ENCODE measurements at places on chromosomes 4 and X. TPM values are rescaled to one million over a fixed set of nuclear protein-coding genes. Genes with fewer than 3 reads are reported as not detected.

GRCh38 chrX:2513121-2513664 lies 12.4 kb upstream of the DHRSX start:
- DNase-seq = no peak

GRCh38 chr4:39616651-39617050 lies 22.0 kb downstream of the SMIM14 start:
- DNase-seq = no peak

- DNase-seq = peak; percentile 88
Observed at GRCh38 chr4:15004739-15005301, 2.5 kb downstream of the CPEB2 start.

- DNase-seq = peak; percentile 91
Observed at GRCh38 chr4:128810871-128811570, 1.5 kb downstream of the JADE1 start.

DNA sequence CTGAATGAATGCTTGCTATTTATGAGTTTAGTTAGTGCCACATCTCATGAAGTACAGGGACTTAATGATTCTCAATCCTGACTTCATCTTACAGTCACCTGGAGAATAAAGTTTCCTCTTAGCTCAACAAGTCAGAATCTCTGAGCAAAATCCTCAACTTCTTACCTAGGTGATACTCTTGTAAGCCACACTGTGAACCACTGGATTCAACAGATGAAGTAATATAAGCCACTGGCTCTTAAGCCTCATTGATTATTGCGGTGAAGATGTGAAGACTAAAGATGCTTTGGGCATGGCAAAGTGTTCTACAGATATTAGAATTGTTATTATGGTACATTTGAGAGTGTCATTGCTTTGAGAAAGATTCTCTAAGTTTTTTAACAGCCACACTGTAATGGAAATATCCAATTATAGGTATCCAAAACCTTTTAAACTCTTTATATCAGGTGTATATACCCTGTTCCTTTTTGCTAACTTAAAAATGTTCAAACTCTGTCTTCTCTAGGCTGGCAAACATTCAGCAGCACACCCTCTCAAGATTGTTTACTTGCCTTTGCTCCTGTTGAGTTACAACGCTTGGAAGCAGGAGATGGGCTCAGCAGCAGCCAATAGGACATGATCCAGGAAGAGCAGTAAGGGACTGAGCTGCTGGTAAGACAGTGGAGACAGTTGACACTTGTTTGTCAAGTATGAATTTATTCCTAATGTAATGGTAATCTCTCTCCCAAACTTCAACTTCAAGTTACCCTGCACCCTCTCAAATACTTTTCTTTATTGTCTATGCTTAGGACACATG lies 43.4 kb downstream of the TET2 start:
- no peak for DNase-seq

DNA sequence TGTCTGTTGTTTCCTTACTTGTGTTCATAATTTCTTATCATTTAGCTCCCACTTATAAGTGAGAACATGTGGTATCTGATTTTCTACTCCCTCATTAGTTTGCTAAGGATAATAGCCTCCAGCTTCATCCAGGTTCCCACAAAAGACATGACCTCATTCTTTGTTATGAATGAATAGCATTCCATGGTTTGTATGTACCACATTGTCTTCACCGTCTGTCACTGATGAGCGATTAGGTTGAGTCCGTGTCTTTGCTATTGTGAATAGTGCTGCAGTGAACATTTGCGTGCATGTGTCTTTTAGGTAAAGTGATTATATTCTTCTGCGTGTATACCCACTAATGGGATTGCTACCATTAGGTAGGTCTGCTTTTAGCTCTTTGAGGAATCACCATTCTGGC lies 624.3 kb upstream of the EPHA5 start:
- no peak for DNase-seq

- DNase-seq = no peak
Observed at GRCh38 chr4:16116019-16116418, 32.2 kb upstream of the PROM1 start.

- no peak for DNase-seq
Observed at GRCh38 chr4:175590205-175590604, 221.9 kb downstream of the GPM6A start.

DNA sequence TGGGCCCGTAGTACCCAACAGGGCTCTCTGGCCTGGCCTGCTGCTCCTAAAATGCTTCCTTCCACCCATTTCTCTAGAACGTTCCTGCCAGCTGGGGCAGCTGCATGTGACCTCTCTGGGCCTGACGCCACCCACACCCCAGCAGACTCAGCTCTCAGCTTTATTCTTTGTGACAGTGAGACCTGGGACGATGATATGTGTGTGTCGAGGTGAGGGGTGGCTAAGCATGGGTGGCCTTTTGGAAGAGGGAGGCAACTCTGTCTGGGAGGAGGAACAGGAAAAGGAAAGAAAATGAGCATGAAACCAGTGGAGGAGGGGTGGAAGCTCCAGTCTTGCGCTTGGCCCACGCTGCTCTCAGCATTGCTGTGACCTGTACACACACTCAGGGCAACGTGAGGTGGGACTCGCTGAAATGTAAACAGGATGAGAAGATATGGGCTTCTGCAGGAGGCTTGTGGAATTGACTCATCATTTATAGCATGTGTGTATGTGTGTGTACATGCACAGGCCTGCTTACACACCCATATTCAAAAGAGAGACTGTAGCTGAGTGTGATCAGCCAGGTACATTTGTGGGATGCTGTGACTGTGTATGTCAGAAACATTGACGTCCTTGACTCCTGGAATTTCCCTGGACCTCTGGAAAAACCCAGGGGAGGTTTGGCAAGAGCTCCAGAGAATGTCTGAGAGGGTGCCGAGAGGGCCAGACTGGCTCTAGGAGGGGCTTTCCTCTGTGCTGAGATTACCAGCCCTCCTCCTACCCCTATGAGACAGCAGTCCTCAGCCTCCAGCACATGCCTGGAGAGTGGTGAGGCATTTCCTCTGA lies 137.9 kb downstream of the PJA1 start:
- peak; percentile 69 for DNase-seq

GRCh38 chr4:52979020-52979419 lies 116.9 kb downstream of the RASL11B start:
- DNase-seq = no peak

The BMP3 gene
- not detected for total RNA-seq

The USP17L19 gene
- total RNA-seq = not detected

The CLTRN gene
- total RNA-seq = 0.29 TPM

The FRAS1 gene
- 5.1 TPM for total RNA-seq

The WFS1 gene
- total RNA-seq = 12.1 TPM

The GPRIN3 gene
- under 0.01 TPM for total RNA-seq

The FRMPD4 gene
- 1.8 TPM for total RNA-seq

The F8A3 gene
- 0.88 TPM for total RNA-seq

The C4orf17 gene
- total RNA-seq = not detected

The FGFBP1 gene
- not detected for total RNA-seq
